Stimulated activated CD4-positive, alpha-beta T cell treated with anti-CD3 and anti-CD28 coated beads, TNF-alpha, amount 100 ng/mL, for 48 hours (primary cell): ENCODE measurements at places on chromosomes 5 and 9.

GRCh38 chr9:97803167-97804058, 49.6 kb upstream of the FOXE1 start:
- DNase-seq, result peak; percentile 55

DNA sequence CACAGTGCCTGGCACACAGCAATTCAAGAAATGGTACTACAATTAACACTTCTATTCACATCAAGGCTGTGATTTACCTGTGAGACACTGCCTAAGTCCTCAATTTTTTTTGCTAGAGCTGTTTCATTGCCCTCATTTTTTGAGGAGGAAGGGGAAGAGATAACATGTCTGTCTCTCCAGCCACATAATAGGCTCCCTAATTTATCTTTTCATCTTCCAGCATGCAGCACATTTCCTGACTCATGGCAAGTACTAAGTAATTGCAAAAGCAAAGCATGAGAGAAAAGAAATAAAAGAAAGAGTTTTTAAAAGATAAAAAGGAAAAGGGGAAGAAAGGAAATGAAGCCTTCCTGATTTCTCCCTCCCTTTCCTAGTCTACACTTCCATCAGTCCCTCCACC, 26.9 kb upstream of the RNF38 start:
- no peak for DNase-seq

GRCh38 chr9:94280409-94280989, 21.4 kb downstream of the ZNF169 start:
- no peak for DNase-seq

DNA sequence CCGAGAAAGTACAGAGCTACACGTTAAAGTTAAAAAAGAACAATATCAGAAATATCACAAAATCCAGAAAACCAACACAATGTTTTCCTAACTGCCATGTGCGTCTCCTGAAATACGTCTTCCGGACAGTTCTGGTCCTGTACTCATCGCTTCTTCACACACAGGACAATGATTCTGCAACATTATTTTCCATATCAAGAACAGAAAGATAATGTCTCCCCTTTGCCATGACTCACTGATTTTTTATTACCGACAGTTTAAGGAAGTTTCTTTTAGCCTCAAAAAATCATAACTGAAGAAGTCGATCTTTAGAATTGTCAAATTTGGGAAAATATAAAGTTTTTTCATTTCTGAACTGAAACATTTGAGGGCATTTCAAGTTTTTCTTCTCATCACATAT, 2.5 kb downstream of the TBC1D9B start:
- no peak for DNase-seq

DNA sequence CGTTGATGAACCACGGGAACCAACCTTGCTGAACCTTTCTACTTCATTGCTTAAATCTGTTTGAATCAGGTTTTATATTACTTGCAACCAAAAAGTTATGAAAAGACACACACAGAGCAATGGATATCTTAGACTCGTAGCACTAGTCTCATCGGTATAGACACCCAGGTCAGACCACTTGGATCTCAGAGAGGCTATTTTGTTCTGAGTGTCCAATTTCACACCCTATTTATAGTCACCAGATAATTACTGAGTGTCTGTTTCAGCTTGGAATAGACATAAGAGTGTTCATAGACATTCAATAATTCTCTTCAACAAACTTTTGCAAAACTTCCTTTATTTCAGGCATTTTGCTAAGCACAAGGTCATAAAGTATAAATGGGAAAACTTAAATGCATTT, 145.4 kb upstream of the EGFLAM start:
- DNase-seq, result no peak

DNA sequence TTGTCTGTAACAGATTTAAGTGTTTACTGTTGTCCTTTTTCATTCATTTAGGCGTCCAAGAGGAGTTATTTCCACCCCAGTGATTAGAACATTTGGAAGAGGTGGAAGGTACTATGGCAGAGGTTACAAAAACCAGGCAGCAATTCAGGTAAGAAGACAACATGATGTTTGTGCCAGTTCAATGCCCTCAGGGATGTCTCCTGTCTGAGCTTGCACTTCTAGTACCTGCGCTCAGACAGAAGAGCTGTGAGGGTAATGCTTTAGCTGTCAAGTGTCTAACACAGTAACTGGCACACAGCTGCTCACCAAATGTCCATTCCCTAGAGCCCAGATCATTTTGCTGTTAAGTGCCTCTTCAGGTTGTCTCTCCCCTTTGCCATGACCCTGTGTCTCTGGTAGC, 14.2 kb upstream of the PHF2 start:
- DNase-seq, result no peak

GRCh38 chr5:33330992-33331391, 109.8 kb upstream of the TARS1 start:
- DNase-seq, result no peak

- DNase-seq, result no peak
These were observed 484.6 kb downstream of the PRELID2 start for GRCh38 chr5:145350513-145350912.

DNA sequence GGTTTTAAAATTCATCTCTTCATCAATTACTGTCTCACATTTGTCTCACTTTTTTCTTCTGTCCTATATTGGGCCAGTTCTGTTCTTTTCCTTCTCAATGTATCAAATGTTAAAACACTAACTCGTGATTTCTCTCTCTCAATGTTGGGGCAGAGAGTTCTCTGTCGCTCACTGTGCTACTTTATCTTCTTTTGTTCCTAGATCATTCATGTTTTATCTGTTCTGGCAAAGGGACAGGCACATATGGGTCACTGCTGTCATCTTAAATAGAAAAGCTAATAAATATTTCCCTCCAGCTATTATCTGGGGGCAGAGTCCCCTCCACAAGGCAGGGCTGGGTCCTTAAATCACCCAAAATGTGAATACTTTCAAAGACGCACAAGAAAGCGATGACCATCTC, 214.0 kb downstream of the PTTG1 start:
- no peak for DNase-seq

DNA sequence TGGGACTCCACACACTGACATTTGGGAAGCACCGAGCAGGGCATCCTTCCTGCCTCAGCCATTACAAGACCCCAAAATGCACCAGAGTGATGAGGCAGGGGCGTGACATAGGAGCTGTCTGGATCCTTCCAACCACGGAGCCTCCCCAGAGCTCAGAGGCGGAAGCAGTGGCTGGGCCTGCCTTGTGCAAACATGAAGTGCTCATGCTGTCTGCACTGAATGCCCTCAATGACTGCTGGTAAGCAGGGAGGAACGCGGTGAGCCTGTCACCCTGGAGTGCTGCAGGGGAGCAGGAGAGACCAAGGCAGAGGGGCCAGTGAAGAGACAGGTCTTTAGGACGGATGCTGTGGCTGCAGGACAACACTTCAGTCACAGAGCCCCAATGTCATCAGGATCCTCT, 60.2 kb upstream of the HRH2 start:
- no peak for DNase-seq

GRCh38 chr9:34982361-34982760, 7.2 kb upstream of the DNAJB5 start:
- no peak for DNase-seq

DNA sequence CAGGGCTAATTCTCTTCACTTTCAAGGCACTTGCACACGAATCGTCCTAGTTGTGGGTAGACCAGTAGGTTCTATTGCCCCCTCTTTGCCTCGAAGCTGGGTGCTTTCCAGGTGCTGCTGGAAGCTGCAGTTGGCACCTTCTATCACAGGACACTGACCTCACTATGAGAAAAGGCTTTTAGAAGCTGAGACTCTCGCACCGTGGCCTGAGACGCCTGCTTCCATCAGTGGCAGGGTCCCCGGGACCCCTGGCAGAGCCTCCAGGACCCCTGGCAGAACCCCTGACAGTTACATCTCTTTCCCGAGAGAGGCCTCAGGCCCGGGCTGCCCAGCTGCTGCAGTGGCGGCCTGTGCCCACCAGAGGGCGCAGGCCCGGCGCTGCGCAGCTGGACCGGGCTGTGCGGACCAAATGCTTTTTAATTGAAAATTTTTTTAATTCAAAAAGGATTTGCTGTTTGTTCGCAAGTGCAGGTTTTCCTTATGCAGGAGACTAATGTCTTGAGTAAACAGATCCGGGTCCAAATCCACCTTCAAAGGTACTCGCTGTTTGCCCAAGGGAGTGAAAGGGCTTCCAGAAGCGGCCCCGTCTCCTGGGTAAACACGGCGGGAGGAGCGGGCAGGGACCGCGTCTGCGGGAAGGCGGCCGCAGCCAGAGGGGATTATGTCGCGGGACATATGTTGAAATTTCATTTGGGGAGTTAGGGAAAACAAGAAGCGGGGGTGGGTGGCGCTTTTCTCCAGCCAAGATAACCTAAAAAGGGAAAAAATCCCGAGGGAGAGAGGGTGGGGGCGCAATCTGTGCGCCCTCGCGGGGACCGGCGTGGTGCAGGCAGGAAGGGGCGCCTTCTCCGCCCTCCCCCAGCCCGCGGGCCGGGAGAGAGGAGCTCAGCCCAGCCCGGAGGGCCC, 114.5 kb upstream of the LMX1B start:
- DNase-seq, result no peak

- no peak for DNase-seq
These were observed 733 bp downstream of the COL23A1 start for GRCh38 chr5:178589180-178590140.

- no peak for DNase-seq
These were observed 29.5 kb downstream of the PFDN1 start for GRCh38 chr5:140273401-140273877.

- DNase-seq, result no peak
These were observed 119.8 kb downstream of the EBF1 start for GRCh38 chr5:158979749-158980521.
